ENCODE measurements at places on chromosomes 7 and 10. TPM values are rescaled to one million over a fixed set of nuclear protein-coding genes. Genes with fewer than 3 reads are reported as not detected.
A peak's percentile ranks its signal among the peaks of the same experiment; 100 is the strongest.

DNA sequence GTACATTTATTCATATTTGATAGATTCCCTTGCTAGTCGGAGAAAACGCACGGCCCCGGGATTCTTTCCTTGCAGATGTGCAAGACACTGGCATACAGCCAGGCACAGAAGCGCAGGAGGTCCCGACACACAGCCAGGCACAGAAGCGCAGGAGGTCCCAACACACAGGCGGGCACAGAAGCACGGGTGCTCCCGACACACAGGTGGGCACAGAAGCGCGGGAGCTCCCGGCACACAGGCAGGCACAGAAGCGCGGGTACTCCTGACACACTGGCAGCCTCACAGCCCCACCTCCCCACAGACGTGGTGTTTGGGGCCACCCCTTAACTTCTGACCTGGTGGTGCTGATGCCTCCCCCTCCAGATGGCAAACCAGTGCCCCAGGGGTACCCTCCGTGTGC lies 237.3 kb downstream of the ZMYND11 start:
- H3K36me3 ChIP-seq, result no peaks in the 10 kb centered on the region
- no peaks in the 10 kb centered on the region for H3K4me1 ChIP-seq
- H3K27ac ChIP-seq, result no peak overlapping the region
- H3K27me3 ChIP-seq, result no peaks in the 10 kb centered on the region
- no peak overlapping the region for H3K4me3 ChIP-seq

GRCh38 chr7:30596721-30597120 lies 2.0 kb downstream of the GARS1 start:
- DNase-seq, result no peak
- H3K4me3 ChIP-seq, result peak overlapping the region; percentile 91
- peaks cover 21% of the 10 kb centered on the region for H3K4me1 ChIP-seq
- peaks cover 26% of the 10 kb centered on the region for H3K36me3 ChIP-seq
- H3K27ac ChIP-seq, result no peak overlapping the region

The ADAM22 gene
- 0.17 TPM for polyA plus RNA-seq

GRCh38 chr7:43700059-43700501 lies 29.2 kb downstream of the COA1 start:
- peak; percentile 27 for DNase-seq
- no peaks in the 10 kb centered on the region for H3K4me1 ChIP-seq
- no peak overlapping the region for H3K27ac ChIP-seq
- peaks cover 8% of the 10 kb centered on the region for H3K36me3 ChIP-seq
- no peak overlapping the region for H3K4me3 ChIP-seq

The ASAH2 gene
- not detected for polyA plus RNA-seq

- H3K36me3 ChIP-seq, result no peaks in the 10 kb centered on the region
- DNase-seq, result no peak
These were observed 4.5 kb upstream of the TACC2 start for GRCh38 chr10:121984463-121984862.

The PLAU gene
- 1.5 TPM for polyA plus RNA-seq

DNA sequence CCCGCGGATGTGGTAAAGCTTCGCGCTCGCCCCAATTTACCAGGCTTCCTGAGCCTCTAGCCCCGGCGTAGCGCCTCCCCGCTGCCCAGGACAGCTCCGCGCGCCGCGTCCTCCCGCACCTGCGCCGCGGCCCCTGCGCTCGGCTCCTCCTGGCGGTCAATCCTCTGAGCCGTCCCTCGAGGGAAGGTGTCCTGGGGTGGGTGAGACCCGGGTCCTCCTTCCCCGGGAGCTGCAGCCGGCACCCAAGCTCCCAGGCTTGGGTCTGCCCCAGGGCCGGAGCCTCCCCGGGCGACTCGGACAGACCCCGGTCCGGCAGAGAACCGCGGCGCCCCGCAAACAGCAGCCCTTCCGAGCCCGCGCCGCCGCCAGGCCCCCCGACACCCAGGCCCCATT lies 512 bp downstream of the OSBPL3 start:
- no peaks in the 10 kb centered on the region for H3K36me3 ChIP-seq
- peak; percentile 43 for DNase-seq
- H3K4me3 ChIP-seq, result peak overlapping the region; percentile 49
- peaks cover 34% of the 10 kb centered on the region for H3K4me1 ChIP-seq
- H3K27me3 ChIP-seq, result peaks cover 11% of the 10 kb centered on the region

- DNase-seq, result no peak
- H3K27me3 ChIP-seq, result no peaks in the 10 kb centered on the region
- H3K4me1 ChIP-seq, result peaks cover 4% of the 10 kb centered on the region
- H3K27ac ChIP-seq, result no peak overlapping the region
- H3K4me3 ChIP-seq, result no peak overlapping the region
- H3K36me3 ChIP-seq, result peaks cover 13% of the 10 kb centered on the region
These were observed 23.7 kb downstream of the MDH2 start for GRCh38 chr7:76071316-76072242.

GRCh38 chr10:96352582-96352981 lies 6.2 kb downstream of the OPALIN start:
- no peak for DNase-seq
- H3K27ac ChIP-seq, result no peak overlapping the region
- no peak overlapping the region for H3K4me3 ChIP-seq
- no peaks in the 10 kb centered on the region for H3K36me3 ChIP-seq

The IKZF1 gene
- 153 TPM for polyA plus RNA-seq

GRCh38 chr7:101094791-101095375 lies 9.6 kb downstream of the TRIM56 start:
- peak; percentile 39 for DNase-seq
- H3K4me1 ChIP-seq, result peaks cover 5% of the 10 kb centered on the region
- H3K36me3 ChIP-seq, result peaks cover 7% of the 10 kb centered on the region
- H3K4me3 ChIP-seq, result no peak overlapping the region

GRCh38 chr7:66140924-66141323 lies 26.3 kb downstream of the CRCP start:
- peaks cover 87% of the 10 kb centered on the region for H3K36me3 ChIP-seq
- H3K4me3 ChIP-seq, result no peak overlapping the region
- H3K4me1 ChIP-seq, result no peaks in the 10 kb centered on the region

- H3K4me1 ChIP-seq, result peaks cover 17% of the 10 kb centered on the region
- no peak overlapping the region for H3K27ac ChIP-seq
- peak; percentile 27 for DNase-seq
- no peaks in the 10 kb centered on the region for H3K27me3 ChIP-seq
- H3K36me3 ChIP-seq, result no peaks in the 10 kb centered on the region
These were observed 3.7 kb upstream of the MCU start for GRCh38 chr10:72688208-72688651.

The KCNH2 gene
- polyA plus RNA-seq, result not detected

The DNAH11 gene
- not detected for polyA plus RNA-seq

GRCh38 chr7:76512941-76513816 lies 2.8 kb downstream of the UPK3B start:
- DNase-seq, result no peak
- H3K27ac ChIP-seq, result no peak overlapping the region
- peaks cover 4% of the 10 kb centered on the region for H3K4me1 ChIP-seq
- no peak overlapping the region for H3K4me3 ChIP-seq
- H3K27me3 ChIP-seq, result no peaks in the 10 kb centered on the region
- no peaks in the 10 kb centered on the region for H3K36me3 ChIP-seq

The CYP2E1 gene
- not detected for polyA plus RNA-seq

DNA sequence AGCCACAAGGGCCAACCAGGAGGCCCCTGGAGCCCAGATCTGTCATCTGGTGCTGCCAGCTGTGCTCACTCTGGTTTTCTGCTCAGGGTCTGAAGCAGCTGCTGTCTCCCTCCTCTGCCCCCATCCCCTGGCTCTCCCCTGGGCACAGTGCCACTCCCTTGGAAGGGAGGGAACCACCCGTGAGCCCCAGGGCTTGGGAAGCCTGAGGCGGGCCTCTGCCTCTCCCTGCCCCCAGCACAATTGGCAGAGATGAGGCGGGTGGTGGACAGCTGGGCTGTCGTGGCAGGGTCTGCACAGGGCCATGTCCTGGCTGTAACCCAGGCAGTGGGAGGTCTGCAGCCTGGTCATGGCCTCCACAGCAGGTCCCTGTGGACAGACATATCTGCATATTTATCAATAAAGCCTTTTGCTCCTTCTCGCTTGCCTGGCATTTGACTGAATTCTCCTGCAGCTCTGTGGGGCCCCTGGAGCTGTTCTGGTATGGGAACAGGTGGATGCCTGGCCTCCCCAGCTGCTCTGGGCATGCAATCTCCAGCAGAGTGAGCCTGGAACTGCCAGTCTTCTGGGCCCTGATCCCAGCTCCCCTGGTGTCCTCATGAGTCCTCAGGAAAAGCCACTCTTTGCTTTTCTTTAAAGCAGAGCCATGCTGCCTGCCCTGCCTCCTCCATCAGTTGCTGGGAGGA lies 1.6 kb upstream of the ANKRD2 start:
- H3K4me3 ChIP-seq, result no peak overlapping the region
- H3K27ac ChIP-seq, result no peak overlapping the region
- no peaks in the 10 kb centered on the region for H3K27me3 ChIP-seq
- DNase-seq, result no peak
- H3K36me3 ChIP-seq, result peaks cover 28% of the 10 kb centered on the region

The NXPH1 gene
- polyA plus RNA-seq, result not detected

DNA sequence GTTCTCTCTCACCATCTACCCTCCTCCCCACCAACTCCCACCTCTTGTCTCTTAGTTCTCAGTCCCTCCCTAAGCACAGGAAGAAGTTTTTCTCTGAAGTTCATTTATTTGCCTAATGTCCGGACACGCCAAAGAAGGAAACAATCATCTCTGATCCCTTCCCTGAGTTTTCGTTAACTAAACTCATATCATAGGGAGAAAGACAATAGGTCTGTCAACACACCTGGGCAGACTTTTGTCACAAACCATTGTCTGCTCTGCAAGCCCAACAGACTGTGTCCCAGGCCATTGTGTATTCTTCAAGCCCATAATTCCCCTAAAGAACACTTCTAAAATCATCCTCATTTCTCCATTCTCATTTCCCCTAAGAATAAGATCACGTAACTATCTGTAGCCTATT lies 691.0 kb upstream of the MBL2 start:
- DNase-seq, result no peak
- H3K4me1 ChIP-seq, result no peaks in the 10 kb centered on the region
- H3K27ac ChIP-seq, result no peak overlapping the region
- no peaks in the 10 kb centered on the region for H3K27me3 ChIP-seq

DNA sequence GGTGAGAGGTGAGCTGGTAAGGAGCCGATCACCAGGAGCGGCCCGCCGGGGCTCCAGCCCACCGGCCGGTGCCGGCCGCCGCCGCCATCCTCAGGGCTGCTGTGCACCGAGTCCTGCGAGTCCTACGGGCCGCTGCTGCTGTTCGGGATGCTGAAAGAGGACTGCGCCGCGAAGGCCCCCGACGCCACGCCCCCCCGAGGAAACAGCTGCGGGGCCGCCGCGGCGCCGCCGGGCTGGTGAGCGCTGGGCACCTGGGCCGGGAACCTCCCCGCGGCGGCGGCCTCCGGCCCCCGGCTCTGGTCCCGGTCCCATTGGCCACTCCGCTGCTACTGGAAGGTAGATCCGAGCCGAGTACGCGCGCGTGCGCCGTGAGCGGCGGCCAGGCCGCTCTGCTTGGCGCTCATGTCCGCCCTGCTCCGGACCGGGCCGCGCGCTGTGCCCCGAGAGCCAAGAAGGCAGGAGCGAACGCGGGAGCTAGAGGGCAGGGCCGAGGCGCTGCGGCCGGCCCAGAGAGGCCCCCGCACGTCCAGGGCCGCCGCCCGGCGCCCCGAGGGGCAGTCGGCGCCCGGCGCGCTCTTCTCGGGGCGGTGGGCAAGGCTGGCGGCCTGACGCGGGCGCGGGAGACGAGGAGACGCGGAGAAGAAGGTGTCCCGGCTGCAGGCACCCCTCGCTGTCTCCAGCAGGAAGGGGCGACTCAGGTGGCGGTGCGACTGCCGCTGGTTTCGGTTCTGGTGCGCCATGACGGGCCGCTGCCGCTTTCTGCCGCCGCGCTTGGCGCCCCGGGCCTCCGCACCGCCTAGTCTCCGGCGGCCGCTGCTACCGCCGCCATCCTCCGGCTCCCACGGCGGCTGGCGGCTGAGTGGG lies 121.3 kb upstream of the WIPF3 start:
- peak; percentile 30 for DNase-seq
- H3K27ac ChIP-seq, result peak overlapping the region; percentile 58
- H3K36me3 ChIP-seq, result no peaks in the 10 kb centered on the region
- H3K4me1 ChIP-seq, result peaks cover 8% of the 10 kb centered on the region

The MRPS33 gene
- 3.3 TPM for polyA plus RNA-seq

- no peaks in the 10 kb centered on the region for H3K36me3 ChIP-seq
- H3K4me1 ChIP-seq, result no peaks in the 10 kb centered on the region
- no peaks in the 10 kb centered on the region for H3K27me3 ChIP-seq
- no peak overlapping the region for H3K27ac ChIP-seq
These were observed 27.2 kb downstream of the DNAJC1 start for GRCh38 chr10:21976280-21976679.

DNA sequence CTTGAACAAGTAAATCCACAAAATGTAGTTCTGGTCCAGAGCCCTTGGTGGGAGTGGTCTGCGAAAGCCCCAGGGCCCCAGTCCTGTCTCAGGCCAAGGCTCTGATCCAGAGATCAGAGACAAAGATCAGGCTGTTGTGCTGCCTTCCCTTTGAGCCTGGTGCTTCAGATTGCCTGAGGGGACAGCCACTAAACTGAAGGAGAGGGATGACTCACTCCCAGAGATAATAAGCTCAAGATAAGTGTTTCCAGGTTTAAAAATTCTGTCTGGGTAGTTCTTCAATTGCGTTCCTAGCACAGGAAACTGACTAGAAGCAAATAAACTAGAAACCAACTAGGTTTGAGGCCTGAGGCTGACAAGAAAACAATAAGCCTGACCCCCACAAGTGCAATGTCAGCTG lies 190.2 kb downstream of the RAMP3 start:
- H3K36me3 ChIP-seq, result no peaks in the 10 kb centered on the region
- H3K27ac ChIP-seq, result no peak overlapping the region
- H3K4me3 ChIP-seq, result no peak overlapping the region
- no peaks in the 10 kb centered on the region for H3K4me1 ChIP-seq

DNA sequence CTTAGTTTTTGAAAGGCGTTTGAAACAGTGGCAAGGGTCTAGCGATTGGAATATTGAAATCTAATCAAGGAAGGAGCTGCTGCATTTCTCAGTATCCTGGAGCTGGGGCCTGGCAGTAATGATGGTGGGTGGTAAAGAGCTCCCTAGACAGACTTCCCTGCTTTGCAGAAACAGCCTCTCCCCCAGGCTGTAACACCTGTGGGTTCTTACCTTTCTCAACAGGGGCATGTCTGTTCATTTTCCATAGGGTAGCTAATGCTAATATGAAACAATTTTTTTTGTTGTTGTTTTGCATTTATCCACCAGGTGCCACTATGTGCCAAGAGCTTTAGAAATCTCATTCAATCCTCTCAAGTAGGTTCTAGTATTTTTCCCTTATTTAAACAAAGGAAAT lies 345.5 kb downstream of the REEP3 start:
- no peaks in the 10 kb centered on the region for H3K36me3 ChIP-seq
- peaks cover 2% of the 10 kb centered on the region for H3K27me3 ChIP-seq
- no peak for DNase-seq
- no peak overlapping the region for H3K4me3 ChIP-seq

Data from CD14-positive monocyte (primary cell).